Stimulated activated CD8-positive, alpha-beta memory T cell treated with anti-CD3 and anti-CD28 coated beads, Interleukin-7, amount 100 ng/mL, for 24 hours (primary cell): ENCODE measurements at places on chromosomes 6 and 20.

- DNase-seq = no peak
These were observed 108.9 kb upstream of the EMILIN3 start for GRCh38 chr20:41475503-41475902.

GRCh38 chr20:46706242-46706641 lies 3.2 kb upstream of the SLC2A10 start:
- no peak for DNase-seq

- no peak for DNase-seq
These were observed 429.7 kb upstream of the SOX4 start for GRCh38 chr6:21163838-21164180.

DNA sequence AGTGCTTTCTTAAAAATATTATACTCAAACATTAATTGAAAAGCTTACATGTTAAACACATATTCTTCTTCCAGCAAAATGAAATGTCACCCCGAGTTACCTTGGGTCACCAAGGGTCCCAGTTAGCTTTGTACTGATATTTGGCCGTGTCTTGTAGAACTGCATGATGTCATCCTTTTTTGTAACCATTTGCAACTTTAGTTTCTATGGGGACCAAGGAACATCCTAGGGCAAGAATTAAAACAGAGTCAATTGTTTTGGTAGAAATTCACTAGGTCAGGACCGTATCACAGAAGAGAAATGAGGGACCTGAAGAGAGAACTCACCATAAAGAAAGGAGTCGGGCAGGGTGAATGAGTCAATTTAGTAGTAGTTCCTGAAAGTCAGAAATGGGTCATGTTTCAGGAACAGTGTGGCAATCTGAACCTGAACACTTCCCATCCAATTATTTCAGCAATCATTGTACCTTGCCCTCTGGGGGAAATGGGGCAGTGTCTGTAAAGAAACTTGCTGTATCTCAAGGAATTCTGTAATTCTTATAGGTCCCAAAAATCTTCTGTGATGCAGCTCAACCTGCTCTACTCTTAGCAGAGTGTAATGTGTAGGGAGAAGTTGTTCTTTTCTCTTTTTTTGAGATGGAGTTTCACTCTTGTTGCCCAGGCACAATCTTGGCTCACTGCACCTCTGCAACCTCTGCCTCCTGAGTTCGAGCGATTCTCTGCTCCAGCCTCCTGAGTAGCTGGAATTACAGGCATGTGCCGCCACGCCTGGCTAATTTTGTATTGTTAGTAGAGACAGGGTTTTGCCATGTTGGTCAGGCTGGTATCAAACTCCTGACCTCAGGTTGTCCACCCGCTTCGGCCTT lies 5.3 kb upstream of the AKAP7 start:
- no peak for DNase-seq
